ENCODE measurements at places on chromosomes 5 and 9.

DNA sequence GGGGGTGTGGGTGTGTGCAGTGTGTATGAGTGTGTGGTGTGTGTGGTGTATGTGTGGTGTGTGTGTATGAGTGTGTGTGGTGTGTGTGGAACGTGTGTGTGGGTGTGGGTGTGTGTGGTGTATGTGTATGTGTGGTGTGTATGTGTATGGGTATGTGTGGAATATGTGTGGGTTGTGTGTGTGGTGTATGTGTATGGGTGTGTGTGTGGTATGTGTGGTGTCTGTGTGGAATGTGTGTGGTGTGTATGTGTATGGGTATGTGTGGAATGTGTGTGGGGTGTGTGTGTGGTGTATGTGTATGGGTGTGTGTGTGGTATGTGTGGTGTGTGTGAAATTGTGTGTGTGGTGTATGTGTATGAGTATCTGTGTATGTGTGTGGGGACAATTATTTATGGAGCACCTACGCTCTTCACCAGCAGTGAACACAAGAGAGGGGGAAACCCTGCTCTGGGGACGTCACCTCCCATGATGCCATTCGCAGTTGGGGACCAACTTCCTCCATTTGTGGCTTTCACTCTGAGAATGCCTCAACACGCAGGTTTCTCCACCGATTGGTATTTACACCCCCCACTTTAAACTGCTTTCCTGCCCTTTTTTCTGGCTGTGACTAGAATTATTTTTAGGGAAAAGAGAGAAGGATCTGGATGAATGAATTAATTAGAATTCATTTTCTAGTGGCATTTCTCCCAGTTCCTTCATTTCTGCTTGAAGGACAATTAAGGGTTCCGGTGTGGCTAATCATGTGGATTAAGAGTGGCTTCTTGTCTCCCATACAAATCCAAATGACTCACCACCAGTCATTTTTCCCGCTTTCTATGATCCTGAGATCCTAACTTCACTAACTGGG lies 238.1 kb downstream of the ROR2 start:
- peak; percentile 11 for DNase-seq

DNA sequence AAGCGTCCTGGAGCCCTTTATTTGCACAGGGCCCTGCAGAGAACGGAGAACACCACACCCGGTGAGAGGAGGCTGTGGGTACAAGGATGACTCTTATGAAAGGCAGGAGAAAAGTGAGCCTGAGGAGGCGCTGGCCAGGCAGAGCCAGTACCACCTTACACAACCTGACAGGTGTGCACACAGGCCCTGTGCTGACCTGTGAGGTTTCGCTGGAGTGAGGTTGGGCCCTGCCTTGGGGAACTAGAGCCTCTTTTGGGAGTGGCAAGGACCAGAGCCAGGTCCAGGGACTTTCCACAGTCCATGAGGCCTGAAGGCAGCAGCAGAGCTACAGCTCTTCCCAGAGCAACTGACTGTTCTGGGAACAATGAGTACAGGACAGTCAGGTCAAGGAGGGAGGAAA lies 3.1 kb downstream of the SRD5A1 start:
- no peak for DNase-seq

DNA sequence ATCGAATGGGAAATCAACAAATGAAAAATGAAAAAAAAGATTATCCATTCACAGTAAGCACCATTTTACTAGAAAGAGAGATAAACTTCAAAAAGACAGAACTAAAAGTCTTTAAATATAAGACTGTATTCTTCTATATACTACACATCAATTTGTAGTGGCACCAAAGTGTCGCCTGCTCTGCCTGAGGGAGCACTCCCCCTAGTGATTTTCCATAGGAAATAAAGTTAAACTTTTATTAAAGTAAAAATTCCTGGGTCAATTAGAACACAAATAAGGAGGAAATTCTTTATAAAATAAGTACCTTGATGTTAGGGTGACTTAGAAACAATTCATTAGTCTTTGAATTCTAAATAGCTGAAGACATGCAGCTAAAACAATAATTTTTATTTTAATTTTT lies 9.7 kb downstream of the RAD1 start:
- no peak for DNase-seq

- no peak for DNase-seq
These were observed 2.5 kb downstream of the CD14 start for GRCh38 chr5:140630292-140631035.

DNA sequence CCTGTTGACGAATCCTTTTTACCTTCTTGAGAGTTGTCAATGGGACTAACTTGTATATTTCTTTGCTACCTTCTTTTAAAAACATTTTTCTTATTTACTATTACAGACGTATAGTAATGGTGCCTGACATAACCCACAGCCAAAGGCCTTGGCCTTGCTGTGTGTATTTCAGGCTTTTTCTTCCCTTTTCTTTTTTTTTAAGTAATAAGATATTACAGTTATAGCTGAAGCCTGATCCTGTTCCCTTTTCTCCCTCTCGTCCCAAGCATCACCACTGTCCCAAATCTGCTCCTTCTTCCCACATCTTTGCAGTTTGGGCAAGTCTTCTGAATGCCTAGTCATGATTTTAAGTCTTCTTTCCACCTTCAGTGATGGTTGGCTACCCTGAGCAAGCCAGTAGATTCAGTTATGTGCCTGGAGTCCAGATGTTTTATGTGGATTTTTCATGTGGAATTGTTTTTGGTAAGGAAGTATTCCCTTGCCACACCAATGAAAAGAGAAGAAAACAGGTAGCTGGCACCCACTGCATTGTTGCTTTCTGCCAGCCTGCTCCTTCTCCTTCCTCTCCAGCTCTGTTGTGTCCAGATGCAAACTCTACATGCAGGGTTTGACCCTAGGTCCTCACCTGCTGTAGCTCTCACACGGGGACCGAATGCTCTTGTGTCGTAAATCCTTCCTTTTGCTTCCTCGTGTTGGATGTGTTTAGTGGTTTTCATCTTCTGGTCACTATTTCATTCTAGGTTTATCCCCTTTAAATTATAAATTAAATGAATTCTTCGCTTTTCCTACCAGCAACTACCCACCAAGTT lies 26.5 kb downstream of the ABL1 start:
- no peak for DNase-seq

DNA sequence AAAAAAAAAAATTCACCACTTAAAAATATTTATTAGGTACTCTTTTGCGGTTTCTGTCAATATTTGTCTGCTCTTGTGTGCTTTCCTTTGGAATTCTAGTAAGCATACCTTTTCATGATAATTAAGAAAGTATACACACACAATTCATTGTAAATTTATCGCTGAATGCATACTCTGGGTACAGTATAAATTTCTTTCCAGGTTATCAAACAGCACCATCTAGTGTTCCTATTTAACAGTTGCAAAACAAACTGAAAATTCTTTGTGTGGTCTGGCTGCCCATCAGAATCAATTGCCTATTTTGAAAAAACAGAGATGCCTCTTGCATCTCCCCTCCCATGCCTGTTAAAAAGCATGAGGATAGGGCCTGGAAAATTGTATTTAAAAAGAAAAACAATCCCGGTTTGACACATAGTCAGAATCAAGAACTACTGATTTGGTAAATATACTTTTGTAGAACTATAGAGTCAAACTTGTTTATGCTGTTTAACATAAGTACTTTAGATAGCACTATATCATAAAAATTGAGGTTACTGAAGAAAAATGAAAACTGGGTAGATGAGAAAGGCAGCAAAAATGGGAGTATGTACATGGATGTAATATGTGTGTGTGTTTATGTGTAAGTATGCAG lies 16.2 kb downstream of the PGGT1B start:
- DNase-seq: no peak

DNA sequence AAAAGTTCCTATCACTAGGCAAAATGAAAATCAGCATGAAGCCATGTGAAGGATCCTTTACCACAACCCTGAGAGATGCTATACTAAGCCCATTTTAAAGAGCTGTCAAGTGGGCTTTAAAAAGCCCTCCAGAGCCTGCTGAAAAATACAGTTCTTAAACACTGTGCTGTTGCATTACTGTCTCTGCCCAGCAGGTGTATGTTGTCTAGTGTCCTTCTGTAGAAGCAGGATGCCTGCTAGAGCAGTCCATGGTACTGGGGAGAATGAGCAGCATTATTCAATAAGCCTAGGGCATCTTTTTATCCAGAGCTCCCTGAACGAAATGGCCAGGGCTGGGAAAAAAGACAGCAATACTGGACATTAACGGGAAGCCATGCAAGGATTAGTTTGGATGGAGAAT lies 126.2 kb upstream of the PLCXD3 start:
- DNase-seq: no peak

GRCh38 chr5:73789851-73790281 lies 163.9 kb downstream of the ARHGEF28 start:
- no peak for DNase-seq

GRCh38 chr5:169148138-169148740 lies 152.7 kb downstream of the SLIT3 start:
- no peak for DNase-seq

GRCh38 chr5:103927739-103928138 lies 365.1 kb upstream of the NUDT12 start:
- DNase-seq: no peak

DNA sequence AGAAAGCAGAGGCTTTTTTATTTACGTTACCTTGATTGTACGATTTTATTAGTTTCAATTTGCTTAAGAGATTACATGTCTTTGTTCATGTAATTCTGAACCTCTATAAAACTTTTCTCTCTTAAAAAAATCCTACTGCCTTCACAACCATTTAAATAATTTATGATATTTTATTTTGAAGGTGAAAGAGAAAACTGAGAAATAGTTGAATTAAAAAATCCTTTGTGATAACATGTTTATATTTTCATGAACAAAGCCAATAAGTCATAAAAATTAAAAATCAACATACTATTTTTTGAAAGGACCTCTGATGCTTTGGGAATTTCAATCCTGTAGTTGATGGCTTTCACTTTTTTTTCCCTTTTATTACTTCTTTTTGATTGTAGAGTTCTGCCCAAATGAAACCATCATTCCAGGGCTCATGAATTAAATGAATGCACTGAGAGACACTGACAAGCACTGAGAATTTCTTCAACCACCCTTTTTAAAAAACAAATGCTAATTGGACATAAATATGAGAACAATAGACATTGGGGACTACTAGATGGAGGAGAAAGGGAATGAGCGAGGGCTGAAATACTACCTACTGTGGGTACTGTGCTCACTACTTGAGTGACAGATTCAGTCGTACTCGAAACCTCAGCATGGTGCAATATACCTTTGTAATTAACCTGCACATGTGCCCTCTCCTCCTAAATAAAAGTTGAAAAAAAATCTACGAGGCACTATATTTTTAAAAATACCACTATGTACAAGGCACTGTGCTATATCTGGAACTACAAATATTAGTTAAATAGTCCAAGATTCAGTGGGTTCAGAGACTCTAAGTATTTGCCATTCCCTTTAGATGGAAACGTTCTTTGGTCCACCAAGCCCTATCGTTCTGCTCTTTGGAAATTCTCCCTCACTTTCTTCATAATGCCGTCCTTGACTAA lies 5.9 kb downstream of the CDKN2A start:
- DNase-seq: no peak

- DNase-seq: no peak
These were observed 100.3 kb downstream of the NSG2 start for GRCh38 chr5:174145821-174146220.

- no peak for DNase-seq
These were observed 13.8 kb downstream of the GARNL3 start for GRCh38 chr9:127278372-127278771.

GRCh38 chr5:107541400-107541799 lies 129.3 kb downstream of the EFNA5 start:
- DNase-seq: no peak

DNA sequence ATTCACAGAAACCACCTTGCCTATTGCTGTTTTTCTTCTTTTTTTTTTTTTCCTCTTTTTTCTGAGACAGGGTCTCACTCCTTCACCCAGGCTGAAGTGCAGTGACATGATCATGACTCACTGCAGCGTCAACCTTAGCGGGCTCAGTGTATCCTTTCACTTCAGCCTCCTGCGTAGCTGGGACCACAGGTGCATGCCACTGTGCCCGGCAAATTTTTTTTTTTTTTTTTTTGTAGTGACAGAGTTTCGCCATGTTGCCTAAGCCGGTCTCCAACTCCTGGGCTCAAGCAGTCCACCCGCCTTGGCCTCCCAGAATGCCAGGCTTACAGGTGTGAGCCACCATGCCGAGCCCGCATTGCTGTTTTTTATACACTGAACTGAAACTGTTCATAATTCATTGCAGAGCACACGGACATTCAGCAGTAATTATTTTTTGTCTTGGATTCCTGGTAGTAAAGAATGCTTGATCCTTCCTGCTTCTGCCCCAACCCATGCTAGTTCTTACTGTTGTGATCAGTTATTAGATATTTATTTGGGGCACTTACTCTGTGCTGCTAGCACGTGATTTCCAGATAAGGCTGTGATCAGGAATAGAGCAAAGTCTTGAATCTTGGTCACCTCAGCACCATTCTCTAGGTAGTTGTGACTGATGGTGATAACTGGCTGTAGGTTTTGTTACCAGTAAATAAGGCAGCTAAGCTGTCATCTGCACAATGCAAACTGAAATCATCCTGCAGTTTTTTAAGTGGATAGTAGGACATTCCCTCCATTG lies 14.0 kb downstream of the MAP3K1 start:
- DNase-seq: peak; percentile 19

DNA sequence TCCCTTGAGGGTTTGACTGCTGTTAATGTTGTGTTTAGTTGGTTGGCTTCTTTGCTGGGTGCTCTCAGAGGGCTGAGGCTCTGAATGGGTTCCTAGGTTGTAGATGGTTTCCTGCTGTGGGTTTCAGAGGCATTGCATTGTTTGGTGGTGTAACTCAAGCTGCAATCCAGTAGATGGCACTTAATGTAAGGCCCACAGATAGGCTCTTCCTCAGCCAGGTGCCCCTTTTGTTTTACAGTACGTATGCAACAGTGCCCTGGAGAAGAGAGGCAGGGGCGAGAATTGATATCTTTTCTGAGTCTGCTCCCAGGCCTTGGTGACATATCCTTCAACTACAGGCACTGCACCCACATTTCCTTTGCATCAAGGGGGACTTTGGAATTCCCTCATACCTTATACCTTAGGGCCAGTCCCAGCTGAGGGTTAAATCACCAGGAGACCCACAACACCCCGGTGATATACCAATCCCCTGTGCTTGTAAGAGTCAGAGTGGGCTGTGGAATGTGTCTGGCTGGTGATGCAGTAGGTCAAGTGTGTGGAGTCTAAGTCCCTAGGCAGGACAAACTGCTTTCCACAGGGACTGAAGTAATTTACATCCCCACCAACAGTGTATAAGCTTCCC lies 7.0 kb upstream of the UGT3A2 start:
- DNase-seq: no peak

- no peak for DNase-seq
These were observed 762 bp downstream of the SNCAIP start for GRCh38 chr5:122312591-122313406.

All from activated CD8-positive, alpha-beta memory T cell treated with anti-CD3 and anti-CD28 coated beads for 1 hour (primary cell).